ENCODE measurements at places on chromosomes 5 and 9.
A peak's percentile ranks its signal among the peaks of the same experiment; 100 is the strongest.

DNA sequence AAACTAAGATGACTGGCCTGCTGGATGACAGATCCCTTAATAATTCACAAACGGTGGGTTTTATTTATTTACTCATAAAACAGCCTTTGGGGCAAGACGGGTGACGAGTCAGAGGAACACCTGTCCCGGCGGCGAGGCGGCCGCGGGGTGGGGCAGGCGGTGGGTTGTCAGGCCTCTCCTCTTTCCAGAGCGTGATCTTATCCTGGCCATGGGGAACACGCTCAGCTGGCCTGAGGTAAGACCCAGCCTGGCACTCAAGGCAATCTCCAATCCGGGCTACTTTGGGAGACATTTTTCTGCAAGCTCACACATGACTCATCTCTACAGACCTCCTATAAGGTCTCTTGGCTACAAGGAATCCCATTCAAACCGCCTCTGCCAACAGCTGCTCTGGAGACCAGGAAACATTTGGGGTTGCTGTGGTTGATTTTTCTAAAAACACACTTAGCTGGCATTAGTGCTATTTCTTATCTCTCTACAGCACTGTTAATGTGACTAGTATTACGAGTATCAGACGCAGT, 6.3 kb downstream of the RAPGEF1 start:
- DNase-seq: peak; percentile 61

DNA sequence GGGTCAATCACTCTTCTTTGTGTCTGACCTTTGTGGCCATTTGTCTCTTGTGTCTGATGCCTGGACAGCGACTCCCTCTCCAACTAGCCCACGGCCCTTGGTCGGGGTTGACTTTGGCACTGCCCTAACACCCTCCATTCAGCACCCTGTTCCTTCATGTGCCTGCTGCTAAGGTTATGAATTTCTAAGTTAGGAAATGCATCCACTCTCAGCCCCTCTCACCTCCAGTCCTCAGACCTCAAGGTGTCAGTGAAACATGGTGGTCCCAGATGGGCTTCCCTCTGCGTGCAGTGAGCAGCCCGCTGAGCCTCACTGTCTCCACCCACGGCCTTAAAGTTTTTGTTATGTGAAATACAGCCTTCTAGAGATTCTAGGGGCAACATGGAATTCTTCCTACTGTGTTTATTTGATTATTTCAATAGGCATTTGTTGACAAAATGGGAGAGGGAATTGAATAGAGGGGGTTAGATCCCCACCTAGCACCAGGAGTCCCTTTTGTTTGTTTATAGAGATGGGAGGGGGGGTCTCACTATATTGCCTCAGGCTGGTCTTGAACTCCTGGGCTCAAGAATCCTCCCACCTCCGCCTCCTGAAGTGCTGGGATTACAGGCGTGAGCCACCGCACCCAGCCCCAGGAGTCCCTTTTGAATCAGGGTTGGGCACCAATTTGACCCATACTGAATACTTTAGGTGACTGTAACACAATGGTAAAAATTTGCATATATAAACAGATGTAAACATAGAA, 1.6 kb upstream of the GLIPR2 start:
- DNase-seq: no peak

- no peak for DNase-seq
These were observed 59.2 kb downstream of the AP3B1 start for GRCh38 chr5:78235289-78235688.

- no peak for DNase-seq
These were observed 119.4 kb downstream of the GAS1 start for GRCh38 chr9:86827893-86828292.

GRCh38 chr9:84781458-84781857, 111.9 kb downstream of the NTRK2 start:
- peak; percentile 24 for DNase-seq

DNA sequence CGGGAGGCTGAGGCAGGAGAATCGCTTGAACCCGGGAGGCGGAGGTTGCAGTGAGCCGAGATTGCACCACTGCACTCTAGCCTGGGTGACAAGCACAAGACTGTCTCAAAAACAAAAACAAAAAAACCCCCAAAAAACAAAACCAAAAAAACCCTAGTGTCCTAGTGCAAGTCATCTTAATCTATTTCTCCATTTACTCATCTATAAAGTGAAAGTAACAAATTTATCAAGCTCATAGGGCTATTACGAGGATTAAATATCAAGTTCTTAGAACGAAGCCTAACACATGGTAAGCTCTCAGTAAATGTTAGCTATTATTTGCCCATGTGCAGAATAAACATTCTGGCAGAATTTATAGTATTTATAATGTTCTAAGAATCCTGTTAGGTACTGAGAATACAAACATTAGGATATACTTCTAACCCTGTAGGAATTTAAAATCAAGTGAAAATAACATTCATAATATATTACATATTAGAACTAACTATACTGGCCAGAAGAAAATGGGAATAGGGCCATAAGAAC, 45.0 kb downstream of the GOLPH3 start:
- DNase-seq: no peak

- no peak for DNase-seq
These were observed 313.5 kb downstream of the PRDM9 start for GRCh38 chr5:23820765-23821471.

- no peak for DNase-seq
These were observed 408.1 kb upstream of the ZNF608 start for GRCh38 chr5:125154301-125155110.

- peak; percentile 26 for DNase-seq
These were observed 15.1 kb downstream of the DMAC1 start for GRCh38 chr9:7784472-7784871.

DNA sequence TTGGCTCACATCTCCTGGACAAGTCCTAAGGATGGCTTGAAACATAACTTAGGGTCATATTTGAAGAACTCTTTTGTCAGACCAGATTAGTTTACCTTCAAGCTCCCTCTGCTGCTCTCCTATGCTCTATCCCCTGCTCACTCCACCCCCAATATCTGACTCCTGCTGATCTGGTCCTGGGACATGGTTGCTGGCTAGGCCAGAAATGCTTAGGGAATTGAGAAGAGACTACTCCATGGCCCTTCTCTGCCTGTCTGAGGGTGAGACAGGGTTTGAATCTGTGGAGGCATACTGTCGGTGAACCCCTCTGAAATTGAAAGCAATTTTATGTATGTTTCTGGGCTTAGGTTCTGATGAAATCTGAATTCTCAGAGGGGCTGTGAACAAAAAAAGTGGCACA, 3.3 kb downstream of the OTULIN start:
- no peak for DNase-seq

DNA sequence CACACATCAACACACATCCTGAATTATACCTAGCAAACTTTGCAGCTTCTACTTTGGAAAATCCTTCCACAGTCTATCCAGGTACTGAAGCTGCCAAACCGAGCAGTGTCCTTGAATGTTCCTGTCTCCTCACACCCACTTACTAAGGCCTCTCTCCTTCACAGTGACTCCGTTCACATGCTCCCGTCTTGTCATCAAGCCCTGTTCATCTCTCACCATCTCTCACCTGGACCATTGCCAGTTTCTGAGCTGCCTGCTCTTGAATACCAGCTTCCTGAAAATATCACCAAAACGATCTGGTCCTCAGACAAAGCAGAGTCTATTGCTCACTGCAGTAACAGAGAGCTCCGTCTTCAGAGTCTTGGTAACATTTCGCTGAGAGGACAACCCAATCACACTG, 57.4 kb downstream of the GCNT1 start:
- peak; percentile 11 for DNase-seq

DNA sequence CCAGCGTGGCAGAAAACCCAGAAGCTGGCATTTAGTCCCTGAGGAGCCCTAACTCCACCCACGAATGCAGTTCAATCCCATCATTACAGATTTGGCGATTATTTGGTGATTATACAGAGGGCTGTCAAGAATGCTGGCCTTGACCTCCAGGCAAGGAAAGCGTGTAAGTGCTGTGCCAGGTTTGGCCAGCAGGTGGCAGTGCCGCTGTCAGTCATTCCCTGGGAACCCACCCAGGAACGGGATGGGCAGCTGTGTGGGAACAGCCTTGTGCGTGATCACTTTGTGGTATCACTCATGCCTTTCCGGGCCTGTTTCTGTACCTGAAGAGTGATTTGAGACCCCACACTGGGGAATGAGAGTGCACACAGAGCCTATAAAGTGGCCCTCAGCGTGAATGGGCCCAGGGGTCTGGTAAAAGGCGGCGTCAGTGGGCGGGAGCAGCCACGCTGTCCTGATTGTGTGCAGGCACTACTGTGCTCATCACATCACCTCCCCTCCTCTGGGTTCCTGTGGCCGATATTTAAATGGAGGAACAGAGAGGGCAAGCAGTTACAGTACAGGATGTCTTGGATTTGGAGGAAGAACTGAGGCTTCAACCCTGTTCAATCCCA, 215.6 kb downstream of the ROR2 start:
- DNase-seq: peak; percentile 39
